CD4-positive, alpha-beta T cell treated with Interleukin-6 for 4 hours (primary cell): ENCODE measurements at places on chromosomes 7 and 10.

DNA sequence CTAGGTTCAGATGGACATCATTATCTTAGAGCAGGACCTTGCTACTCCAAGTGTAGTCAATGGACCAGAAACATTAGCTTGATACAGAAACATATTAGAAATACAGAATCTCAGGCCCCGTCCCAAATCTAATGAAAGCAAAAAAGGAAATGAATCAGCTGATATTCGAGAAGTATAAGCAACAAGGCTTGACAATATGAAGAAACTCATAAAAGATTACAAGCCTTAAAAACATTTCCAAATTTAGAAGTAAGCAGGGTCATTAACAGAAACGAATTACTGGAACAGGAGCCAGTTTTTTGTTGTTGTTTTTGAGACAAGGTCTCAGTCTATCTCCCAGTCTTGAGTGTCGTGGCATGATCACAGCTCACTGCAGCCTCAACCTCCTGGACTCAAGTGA is 40.5 kb upstream of the GSAP start:
- no peak for DNase-seq

DNA sequence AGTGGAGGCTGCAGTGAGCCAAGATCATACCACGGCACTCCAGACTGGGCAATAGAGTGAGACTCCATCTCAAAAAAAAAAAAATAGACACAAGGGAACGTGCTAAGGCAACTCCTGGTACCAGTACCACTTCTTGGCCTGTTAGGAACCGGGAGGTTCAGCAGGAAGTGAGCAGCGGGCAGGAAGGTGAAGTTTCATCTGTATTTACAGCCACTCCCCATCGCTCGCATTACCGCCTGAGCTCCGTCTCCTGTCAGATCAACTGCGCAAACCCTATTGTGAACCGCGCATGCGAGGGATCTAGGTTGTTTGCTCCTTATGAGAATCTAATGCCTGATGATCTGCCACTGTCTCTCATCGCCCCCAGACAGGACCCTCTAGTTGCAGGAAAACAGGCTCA is 69.9 kb upstream of the FOXK1 start:
- no peak for DNase-seq

DNA sequence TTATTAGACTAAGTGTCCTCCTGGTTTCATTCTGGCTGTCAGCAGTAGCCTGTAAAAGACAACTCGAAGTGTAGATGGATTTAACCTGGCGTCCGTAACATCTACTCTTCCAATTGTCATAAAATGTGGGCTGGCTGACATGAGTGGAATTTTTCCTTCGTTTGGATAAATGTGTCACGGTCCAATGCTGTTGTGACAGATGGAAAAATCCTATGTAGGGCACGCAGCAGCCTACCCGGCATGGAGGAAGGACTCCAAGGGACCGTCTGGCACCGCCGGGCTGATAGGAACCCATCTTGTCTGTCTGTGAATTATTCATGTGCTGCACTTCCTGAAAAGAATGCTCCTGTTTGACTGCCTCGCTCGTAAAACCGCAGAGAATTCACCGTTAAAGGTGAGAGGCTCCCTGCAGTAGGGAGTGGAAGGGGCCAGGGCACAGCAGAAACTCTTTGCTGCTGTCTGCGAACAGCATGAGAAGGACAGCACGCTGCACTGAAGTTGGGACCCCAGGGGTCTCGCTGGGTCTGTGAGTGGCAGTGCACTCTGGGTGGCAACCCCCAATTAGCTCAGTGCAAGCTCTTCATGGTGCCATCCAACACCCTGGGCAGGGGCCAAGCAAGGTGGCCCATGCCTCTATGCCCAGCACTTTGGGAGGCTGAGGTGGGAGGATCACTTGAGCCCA is 1.6 kb upstream of the ORAI2 start:
- DNase-seq: peak; percentile 77

GRCh38 chr7:74220229-74220628 is 10.4 kb downstream of the LAT2 start:
- DNase-seq: no peak

GRCh38 chr7:151311294-151311864 is 30.2 kb upstream of the NUB1 start:
- DNase-seq: peak; percentile 7

DNA sequence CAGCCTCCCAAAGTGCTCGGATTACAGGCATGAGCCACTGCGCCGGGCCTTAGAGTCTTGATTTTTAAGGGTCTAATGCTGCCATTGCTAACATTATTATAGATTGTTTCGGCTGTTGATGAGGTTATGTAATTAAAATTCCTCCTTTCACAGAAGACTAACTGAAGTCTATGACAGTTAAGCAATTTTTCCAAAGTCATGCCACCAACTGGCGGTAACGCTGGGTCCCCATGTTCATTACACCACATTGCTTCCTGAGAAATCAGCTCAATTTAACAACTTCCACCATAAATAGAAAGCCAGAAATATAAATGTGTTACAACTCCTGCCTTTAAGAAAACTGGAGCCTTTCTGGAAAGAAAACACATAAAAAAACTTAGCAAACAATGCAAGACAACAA is 3.5 kb downstream of the ERLIN1 start:
- DNase-seq: no peak

DNA sequence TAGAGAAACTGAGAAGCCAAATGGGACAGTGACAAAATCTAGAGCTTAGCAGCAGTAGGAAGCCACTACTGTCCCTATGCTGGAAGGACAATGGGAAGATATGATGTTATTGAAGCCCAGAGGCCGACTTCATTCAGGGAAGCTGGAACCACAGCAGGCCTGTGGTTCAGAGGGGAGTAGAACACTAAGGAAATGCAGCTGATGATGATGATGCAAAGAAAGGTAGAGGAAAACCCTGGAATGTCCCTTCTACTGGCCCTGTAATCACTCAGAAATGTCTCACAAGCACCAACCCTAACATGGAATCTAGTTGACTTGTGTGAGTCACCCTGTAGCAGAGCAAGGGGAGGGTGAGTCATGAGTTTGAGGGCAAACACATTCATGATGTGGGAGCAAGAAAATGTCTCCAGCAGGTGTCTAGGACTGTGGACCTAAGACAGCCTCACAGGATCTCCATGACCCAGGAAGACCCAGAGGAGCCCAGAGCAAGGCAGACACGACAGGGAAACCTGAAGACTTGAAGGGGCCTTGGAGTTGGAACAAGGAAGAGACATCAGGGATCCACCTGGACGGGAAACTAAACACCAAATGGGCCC is 37.0 kb upstream of the LRRC17 start:
- no peak for DNase-seq

GRCh38 chr10:64468219-64468618 is 947.0 kb downstream of the REEP3 start:
- no peak for DNase-seq

- DNase-seq: no peak
Measured at GRCh38 chr7:47147213-47147631, 434.7 kb downstream of the TNS3 start.

DNA sequence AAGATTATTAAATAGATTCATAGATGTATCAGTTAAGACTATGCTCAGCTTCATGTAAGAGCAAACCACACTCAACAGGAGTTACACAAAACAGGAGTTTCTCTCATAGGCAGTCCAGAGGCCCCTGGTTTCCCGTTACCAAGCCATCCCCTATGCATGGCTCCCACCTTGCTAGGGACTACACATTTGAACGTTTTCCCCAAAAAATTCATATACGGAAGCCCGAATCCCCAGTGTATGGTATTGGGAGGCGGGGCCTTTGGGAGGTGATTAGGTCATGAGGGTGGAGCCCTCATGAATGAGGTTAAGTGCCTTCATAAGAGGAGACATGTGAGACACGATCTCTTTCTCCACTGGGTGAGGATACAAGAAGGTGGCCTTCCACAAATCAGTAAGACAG is 29.1 kb downstream of the RSU1 start:
- peak; percentile 14 for DNase-seq

- peak; percentile 49 for DNase-seq
Measured at GRCh38 chr7:151018421-151019129, 5.7 kb downstream of the ATG9B start.

DNA sequence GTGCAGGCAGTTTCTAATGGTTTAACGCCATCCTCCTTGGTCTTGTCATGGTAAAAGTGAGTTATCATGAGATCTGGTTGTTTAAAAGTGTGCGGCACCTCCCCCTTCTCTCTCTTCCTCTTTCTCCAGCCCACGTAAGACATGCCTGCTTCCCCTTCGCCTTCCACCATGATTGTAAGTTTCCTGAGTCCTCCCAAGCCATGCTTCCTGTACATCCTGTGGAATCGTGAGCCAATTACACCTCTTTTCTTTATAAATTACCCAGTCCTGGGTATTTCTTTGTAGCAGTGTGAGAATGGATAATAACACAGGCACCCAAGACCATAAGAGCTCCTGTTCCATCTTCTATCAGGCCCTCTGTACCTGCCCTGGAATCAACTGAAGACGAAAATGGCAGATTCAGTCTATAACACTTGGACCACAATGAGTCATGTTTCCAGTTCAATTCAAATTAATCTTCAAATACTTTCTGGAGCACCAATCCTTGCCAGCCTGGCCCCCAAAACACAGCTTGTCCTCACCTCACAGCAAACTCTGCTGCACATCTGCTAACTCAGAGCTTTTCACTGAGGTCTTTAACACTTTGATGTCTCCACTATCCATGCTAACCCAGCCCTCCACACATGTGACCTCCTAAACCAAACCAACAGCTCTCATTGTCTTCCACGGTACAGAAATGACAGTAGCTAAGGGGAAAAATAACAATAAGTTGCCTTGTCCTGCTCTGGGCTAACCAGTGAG is 73.2 kb downstream of the SFMBT2 start:
- no peak for DNase-seq
